Fibroblast of skin of right quadriceps (primary cell): ENCODE measurements at places on chromosomes 3 and 15.

GRCh38 chr15:63601026-63601703 lies 4.0 kb downstream of the FBXL22 start:
- DNase-seq = peak; percentile 17

DNA sequence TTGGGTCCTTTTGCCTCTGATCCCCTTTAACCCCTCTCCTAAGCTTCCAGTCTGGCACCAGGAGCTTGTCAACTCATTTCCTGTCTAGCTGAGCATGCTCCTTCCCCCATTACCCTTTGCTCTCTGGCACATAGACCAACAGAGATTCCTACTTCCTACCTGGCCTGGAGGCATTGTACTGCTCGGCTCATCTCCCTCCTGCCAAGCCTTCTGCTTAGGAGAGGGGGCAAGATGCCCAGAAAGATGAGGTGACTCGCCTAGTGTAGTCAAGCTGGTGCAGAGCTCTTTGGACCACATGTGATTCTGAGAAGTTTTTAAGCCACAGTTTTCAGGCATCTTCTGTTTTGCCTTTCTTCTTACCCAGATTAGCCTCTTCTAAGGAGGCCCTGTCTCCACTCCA lies 95.4 kb downstream of the ZNF621 start:
- no peak for DNase-seq

GRCh38 chr3:32508711-32509110 lies 6.1 kb upstream of the CMTM6 start:
- DNase-seq = peak; percentile 40

- no peak for DNase-seq
These were observed 32.9 kb upstream of the UTS2B start for GRCh38 chr3:191363221-191363620.

DNA sequence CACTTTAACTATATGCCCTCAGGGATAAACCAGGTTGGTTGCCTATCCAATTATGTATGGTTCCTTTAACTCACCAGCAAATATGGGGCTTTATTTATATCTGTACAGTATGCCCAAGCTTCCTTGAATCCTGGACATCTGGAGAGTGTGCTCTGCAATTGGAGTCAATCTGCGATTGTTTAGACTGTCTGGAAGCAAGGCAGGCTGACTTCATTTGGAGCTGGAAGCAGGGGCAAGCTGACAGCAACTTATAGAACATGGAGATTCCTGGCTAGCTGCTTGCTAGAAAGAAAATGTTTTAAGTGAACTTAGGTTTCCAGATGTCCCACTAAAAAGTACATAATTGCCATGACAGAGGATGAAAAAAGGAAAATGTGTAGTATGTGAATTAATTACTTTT lies 63.7 kb upstream of the TPRG1 start:
- DNase-seq = peak; percentile 61

DNA sequence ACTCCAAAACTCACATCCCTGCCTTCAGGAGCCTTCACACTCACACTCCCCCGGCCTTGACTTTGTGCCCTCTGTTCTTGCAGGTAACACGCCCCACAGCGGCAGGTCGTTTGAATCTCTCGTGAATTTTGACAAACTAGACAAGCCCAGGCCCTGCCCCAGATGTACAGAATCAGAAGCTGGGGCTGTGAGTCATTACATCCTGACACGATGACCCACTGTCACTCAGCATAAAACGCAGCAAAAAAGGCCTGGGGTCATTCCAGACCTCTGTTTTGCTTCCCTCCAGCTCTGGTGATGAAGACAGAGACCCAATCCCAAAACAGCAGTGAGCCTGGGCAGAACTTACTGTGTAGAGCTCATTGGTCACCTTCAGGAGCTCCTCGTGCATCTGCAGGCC lies 116.4 kb upstream of the RAD18 start:
- DNase-seq = no peak

- no peak for DNase-seq
These were observed 3.0 kb upstream of the KLHL6 start for GRCh38 chr3:183558495-183558894.

- no peak for DNase-seq
These were observed 42.9 kb downstream of the EAF1 start for GRCh38 chr3:15470261-15470660.

- DNase-seq = no peak
These were observed 47.2 kb downstream of the THBS1 start for GRCh38 chr15:39628144-39628508.

DNA sequence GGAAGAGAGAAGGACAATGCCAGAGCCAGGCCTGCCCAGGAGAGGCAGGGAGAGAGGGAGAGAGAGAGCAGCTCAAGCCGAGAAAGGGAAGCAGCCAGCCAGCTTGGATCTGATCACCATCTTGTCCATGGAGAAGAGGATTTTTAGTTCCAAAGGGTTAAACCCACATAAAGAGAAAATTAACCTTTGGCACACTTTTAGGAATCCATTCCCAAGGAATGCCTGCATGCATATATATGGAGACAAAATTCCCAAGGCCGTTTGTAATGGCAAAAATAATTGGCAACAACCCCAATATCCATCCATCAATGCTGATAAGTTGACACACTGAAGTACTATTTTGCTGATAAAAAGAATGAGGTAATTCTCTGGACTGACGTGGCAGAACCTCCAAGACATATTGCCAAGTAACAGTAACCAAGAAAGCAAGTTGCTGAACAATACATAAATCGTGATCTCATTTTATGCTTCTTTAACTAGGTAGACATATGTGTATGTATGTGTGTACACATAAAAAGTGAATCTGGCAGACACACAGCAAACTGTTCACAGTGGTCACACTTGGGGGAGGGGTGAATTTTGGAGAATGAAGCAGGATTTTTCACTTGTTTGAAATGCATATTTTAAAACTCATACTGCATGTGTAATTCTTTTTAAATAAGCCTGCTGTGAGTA lies 7.5 kb upstream of the STRA6 start:
- peak; percentile 89 for DNase-seq

DNA sequence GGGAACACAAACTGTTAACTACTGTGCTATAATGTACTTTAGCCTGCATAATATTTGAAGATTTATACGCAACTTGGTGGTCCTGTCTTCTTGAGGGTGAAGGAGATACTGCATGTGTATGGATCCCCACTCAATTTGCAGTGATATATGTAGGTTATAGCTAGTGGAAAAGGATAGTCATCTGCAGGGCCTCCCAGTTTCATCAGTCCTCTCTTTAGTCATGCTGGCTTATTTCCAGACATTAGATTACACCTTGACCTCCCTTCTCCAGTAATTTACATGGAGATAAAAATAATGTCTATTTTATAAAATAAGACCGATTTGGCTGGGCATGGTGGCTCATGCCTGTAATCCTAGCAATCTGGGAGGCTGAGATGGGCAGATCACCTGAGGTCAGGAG lies 3.7 kb downstream of the NR1D2 start:
- DNase-seq = no peak

DNA sequence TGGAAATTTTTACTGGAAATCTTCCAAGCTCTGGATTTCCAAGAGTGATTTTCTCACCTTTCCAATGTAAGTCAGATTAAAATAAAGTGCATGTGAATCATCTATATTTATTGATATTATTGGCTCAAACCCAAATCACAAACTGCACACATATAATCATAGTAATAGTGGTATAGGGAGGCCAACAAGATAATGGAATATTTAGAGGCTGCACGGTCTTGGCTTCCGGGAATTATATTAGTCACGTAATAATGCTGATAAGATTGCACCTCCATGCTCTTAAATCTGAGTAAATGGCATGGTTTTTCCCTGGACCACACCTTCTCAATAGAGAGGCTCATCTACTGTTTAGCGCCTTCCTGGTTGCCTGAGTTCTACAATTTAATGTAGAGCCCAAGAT lies 567.1 kb upstream of the NR2F2 start:
- DNase-seq = no peak

DNA sequence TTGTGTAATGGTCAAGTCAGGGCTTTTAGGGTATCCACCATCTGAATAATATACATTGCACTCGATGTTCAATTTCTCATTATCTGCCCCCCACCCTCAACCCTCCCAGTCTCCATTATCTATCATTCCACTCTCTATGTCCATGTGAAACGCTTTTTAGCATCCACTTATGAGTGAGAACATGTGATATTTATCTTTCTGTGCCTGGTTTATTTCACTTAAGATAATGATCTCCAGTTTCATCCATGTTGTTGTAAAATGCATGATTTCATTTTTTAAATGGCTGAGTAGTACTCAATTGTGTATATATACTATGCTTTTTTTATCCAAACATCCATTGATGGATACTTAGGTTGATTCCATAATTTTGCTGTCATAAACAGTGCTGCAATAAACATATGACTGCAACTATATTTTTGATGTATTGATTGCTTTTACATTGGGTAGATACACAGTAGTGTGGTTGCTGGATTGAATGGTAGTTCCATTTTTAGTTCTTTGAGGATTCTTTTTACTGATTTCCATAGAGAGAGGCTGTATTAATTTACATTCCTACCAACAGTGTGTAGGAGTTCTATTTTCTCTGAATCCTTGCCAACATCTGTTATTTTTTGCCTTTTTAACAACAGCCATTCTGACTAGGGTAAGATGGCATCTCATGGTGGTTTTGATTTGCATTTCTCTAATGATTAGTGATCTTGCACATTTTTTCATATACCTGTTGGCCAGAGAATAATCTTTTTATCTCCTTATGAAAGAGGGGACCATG lies 332.9 kb upstream of the TGFBR2 start:
- DNase-seq = peak; percentile 46

GRCh38 chr3:157147099-157147803 lies 12.7 kb downstream of the CCNL1 start:
- DNase-seq = no peak

DNA sequence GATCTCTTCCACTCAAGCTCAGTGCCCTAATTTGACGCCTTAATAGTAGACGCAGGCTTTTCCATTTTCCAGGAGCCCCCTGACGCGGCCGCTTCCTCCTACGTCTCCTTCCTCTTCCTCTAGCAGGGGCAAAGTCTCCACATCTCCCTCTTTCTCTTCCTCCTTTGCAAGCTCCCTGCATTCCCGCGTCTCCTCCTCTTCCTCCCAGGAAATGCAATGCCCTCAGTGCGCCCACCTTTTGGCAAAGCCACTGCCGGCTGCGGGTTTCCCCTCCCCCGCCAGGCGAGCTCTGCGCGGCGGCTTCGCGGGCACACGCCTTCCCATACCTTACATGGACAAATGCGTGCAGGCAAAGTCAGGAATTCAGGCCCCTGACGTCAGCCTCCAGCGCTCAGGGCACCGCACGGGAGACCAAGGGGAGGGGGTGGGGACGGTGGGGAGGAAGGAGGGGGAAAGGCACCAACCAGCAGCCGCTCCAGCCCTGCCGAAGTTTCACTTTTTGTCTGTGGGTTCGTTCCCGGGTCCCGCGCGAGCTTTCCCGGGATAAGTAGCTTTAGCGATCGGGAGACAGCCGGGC lies 432 bp upstream of the LPP start:
- DNase-seq = peak; percentile 98

DNA sequence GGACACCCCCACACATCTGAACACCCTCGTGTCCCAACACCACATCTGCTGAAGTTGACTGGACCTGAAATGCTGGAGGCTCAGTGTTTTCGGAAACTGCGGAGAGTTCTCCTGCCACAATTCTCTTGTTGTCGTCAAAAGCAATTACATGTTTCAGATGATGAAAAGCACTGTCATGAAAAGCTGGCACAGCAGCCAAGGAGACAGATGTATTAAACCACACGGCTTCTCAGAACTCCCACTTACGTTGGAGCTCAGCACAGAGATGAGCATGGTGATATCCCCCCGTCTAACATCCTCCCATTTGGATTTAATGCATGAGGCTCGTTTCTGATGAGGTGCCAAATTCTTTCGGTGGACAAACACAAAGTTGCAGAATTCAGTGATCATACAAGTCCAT lies 180.1 kb downstream of the RORA start:
- DNase-seq = peak; percentile 60

DNA sequence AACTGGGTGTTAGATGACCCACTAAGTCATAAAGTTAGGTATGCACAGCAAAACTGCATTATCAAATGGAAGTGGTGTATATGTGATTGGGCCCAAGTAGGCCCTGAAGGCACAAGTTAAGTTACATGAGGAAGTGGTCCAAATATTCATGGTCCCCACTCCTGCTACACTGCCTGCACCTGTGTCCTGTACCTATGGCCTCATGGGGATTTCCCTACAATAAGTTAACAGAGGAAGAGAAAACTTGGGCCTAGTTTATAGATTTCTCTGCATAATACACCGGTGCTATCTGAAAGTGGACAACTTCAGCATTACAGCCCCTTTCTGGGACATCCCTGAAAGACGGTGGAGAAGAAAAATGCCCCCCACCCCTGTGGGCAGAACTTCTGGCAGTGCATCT lies 41.5 kb downstream of the STRIT1 start:
- DNase-seq = no peak

DNA sequence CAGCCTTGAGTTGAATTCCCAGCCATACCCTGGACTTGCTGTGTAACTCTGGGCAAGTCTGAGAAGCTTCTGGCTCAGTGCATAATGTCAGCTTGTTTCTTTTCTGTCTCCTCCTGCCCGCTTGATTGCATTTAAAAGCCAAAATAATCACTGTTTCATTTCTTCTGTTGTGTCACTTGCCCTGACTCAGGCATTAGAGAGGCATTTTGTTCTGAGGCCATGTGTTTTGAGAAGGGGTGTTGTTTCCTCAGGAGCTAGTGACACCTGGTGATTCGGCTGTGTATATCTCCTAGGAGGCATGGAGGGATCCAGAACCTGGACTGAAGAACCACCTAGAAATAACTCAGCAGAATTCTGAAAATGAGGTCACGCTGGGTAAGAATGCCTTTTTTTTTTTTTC lies 16.0 kb downstream of the WDR73 start:
- no peak for DNase-seq

- DNase-seq = no peak
These were observed 492.6 kb downstream of the LPP start for GRCh38 chr3:188646592-188646991.

GRCh38 chr3:73427048-73427706 lies 197.6 kb downstream of the PDZRN3 start:
- DNase-seq = no peak

DNA sequence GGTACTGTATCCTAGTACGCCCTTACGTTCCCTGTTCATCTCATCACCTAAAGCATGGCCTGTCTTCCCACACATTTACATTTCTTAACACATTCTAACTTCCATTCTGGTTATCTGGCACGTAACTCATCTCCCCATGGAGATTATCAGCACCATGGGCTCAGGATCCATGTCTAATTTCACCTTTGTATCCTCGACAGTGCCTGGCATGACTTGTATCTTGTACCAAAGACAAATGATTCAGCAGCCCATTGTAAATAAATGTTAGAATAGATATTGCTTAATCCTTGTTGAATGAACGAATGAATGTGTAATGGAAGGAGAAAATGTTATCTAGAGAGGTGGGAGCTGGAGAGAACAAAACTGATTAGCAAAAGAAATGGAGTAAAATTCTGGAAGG lies 69.7 kb upstream of the TPM1 start:
- DNase-seq = peak; percentile 37

GRCh38 chr3:24185738-24186384 lies 240.8 kb downstream of the NR1D2 start:
- peak; percentile 65 for DNase-seq

- DNase-seq = no peak
These were observed 31.9 kb upstream of the SPTSSB start for GRCh38 chr3:161403251-161403650.
